Fibroblast of upper back skin (primary cell): ENCODE measurements at places on chromosomes 7 and 10.

DNA sequence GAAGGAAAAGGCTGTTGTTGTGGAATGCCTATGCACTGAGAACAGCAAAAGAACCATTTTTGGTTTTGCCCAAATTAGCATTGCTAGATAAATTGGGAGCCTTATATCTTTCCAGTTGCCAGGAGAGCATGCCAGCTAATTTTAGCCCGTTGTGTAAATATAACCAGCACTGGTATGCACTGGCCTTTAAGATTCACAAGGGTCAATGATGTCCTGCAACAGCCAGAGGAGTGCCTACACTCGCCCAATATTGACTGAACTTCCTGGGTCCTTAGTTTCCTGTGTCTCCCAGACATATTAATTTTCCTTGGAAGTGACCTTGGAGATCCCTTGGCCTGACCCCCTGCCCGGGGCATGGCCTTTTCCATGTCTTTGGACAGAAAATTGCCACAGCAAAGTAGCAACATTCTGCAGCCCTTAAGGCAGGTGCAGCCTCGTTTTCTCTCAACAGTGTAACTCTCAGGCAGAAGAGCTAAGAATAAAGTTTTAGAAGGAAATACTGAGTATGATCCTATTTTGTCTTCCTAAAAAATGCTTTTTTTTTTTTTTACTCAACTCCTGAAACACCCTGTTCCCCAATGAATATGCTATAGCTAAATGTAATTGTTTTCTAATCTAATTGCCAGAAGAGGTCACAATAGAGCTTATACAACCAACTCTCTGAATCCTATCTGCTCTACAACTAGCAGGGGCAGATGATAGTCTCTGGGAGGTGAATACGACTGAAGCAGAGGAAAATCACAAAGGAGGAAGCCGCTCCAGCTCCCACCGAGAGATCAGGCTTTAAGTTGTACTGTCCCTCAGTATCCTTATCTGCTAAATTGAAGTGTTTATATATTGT, 131.9 kb upstream of the PCGF5 start:
- DNase-seq, result peak; percentile 34

DNA sequence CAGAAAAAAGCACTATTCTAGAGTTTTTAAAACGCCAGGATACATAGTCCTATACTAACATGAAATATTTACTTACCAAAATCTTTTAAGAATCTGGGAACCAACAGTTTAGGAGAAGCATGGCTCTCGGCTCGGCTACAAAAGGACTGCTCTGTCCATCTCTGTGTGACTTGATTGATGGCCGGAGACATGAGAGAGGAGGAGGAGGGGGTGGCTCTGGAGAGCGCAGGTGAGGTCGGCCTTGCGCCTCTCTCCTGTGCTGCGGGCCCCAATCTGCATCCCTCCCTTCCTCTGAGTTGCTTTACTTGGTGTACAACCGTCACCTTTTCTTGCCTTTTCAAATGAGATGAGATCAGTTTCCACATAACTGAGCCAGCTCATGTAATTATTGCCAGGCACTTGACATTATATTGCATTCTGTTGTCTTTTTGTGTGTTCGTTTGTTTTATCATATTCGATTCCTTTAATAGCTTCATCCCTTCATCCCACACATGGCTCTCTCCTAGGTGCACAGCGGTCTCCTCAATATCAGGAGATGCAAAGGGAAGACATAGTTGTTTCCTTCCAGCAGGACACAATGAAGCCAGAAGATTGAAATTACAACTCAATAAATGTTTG, 87.8 kb upstream of the KLF6 start:
- DNase-seq, result no peak

DNA sequence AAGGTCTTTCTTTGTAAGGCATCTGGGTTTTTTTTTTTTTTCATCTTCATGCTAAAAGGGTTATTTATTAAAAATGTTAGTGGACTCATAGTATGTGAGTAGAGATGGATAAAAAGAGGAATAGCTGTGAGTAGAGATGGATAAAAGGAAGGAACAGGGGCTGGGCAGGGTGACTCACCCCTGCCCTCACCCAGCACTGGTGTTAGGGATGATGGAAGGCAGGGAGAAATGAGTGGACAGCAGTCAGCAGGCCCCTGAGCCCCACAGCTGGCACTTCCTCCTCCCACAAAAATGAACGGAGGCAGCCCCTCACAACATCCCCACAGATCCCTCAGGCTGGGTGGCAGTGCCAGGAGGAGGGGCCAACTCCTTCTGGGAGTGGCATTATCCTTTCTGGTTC, 39.3 kb downstream of the ANTXRL start:
- DNase-seq, result no peak

DNA sequence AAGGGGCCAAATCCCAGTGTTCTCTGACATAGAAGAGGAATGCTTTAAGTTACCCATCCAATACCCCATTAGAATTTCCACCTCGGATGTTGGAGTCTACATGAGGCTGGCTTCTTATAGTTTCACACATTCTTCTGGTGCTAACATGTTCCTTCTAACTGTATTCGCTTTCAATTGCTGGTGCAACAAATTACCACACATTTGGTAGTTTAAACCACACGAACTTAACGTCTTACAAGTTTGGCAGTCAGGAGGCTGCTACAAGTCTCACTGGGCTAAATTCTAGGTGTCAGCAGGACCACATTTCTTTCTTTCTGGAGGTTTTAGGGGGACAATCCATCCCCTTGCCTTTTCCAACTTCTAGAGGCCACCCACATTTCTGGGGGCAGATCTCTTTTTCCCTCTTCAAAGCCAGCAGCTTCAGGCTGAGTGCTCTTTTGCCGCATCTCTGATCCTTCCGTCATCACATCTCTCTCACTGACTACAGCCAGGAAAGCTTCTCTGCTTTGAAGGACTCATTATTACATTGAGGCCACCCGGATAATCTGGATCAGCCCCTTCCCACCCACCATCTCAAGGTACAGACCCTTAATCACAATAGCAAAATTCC, 5.1 kb upstream of the MACC1 start:
- no peak for DNase-seq

DNA sequence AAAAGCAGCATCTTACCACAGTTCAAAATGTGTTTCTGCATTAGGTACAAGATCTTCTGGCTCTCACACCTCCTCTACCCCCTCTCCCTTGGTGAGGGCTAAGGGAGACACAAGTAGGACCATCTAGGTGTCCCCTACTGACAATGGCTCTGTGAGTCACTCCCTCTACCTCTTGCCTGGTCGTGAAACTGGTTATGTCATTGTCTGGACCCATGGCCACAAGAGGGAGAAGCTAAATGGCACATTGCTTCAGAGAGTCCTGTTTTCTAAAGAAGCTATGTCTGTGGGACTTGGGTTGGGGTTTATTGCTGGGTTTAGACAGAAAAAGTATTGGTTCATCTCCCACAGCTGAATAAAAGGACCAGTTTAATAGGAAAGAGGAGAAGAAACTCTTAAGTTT, 4.0 kb upstream of the PLXNA4 start:
- DNase-seq, result no peak

DNA sequence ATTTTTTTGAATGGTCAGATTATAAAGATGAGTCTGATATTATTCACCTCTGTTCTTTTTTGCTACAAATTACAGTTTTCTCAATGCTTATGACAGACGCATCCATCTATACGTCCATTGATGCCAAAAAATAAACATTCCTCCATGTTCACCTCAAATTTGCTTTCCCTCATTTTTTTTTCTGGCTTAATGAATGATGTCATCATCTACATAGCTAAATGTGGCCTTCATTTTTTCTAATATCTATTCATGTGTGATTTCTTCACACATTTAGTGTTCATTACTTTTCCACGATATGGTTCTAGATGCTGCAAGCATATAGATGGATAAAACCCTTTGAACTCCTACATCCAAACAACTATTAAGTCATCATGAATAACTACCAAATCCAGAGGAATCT, 163.1 kb downstream of the MAGI2 start:
- no peak for DNase-seq

DNA sequence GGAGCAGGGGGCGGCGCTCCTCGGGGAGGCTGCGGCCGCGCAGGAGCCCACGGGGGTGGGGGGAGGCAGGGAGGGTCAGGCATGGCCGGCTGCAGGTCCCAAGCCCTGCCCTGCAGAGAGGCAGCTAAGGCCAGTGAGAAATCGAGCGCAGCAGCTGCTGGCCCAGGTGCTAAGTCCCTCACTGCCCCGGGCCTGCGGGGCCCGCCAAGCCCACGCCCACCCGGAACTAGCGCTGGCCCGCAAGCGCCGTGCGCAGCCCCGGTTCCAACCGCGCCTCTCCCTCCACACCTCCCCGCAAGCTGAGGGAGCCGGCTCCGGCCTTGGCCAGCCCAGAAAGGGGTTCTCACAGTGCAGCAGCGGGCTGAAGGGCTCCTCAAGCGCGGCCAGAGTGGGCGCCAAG, 28.3 kb upstream of the TES start:
- no peak for DNase-seq

- DNase-seq, result peak; percentile 74
These were observed 72.5 kb downstream of the CDK6 start for GRCh38 chr7:92763636-92764423.

- DNase-seq, result no peak
These were observed 80.9 kb upstream of the ATP6V0A4 start for GRCh38 chr7:138878856-138879255.

DNA sequence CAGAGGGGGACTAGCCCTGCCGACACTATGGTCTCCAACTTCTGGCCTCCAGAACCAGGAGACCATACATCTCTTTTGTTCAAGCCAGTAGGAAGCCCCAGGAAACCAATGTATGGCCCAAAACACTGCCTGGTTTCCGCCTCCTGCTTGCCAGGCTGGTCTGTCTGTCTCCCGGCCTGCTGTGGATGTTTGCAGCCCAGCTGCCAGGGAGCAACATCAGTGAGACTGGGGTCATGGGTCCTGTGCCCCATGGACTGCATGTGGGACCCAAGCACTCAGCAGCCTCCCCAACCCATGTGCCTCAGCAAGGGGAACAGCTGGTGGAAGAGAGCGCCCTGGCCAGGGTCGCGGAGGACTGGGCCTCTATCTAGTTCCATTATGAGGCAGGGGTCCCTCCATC, 33.4 kb upstream of the NUB1 start:
- no peak for DNase-seq

DNA sequence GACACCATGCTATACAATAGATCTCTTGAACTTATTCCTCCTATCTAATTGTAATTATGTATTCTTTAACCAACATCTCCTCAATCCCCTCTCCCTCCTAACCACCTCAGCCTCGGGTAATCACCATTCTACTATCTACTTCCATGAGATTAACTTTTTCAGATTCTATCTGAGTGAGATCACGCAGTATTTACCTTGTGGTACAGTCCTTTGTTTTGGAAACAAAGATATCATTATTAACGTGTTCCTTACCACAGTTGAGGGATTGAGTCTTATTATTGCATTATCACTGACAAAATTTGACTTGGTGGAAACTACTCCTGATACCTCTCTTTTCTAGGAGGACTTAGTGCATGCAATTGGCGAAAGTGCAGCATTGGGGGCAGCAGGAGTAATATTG, 26.0 kb upstream of the HYAL4 start:
- no peak for DNase-seq

DNA sequence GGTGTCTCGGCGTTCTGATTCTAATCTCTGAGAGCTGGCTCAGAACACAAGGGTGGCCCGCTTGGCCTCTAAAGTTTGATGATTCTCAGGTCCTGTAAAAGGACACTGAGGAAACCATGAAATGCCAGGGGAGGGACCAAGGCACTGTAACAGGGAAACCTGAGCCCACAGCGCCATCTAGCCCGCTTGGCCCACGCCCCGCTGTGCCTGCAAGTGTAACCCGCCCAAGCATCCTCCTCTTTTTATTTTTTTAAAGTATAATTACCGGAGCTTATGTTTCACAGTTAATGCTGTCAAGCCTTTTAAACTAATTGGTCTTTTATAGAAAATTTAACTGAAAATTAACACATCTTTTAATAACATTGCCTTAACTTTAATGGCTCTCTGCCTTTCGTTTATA, 734.7 kb downstream of the KCNMA1 start:
- DNase-seq, result no peak

GRCh38 chr7:55594414-55594813, 22.1 kb upstream of the VOPP1 start:
- DNase-seq, result no peak

- DNase-seq, result no peak
These were observed 360.0 kb upstream of the IGFBP3 start for GRCh38 chr7:46281071-46281470.

- no peak for DNase-seq
These were observed 303.9 kb downstream of the TNS3 start for GRCh38 chr7:47278043-47278442.

DNA sequence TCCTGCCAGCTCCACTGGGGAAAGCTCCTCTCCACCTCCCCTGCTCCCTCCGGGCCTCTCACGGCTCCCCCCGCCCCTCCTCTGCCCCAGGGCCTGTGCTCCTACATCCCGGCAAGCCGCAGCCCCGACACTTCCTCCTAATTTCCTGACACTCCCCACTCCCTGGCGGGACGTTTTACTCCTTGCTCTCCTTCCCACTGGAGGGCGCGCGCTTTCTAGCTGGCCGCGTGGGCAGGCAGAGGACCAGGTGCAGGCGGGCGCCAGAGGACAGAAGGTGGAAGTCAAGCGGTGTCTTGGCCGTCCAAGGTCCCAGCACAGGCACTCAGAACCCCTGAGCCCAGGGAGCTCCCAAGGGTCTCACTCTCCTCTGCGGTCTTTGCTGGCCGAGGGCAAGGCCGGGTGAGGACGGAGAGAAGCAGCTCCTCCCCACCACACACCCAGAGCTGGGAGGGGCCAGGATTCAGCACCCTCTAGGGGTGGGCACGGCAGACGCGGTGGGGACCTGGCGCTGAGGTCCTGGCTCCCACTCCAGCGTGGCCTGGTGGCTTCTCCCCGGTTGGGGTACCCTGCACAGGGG, 19.1 kb downstream of the ADAM8 start:
- DNase-seq, result peak; percentile 20

DNA sequence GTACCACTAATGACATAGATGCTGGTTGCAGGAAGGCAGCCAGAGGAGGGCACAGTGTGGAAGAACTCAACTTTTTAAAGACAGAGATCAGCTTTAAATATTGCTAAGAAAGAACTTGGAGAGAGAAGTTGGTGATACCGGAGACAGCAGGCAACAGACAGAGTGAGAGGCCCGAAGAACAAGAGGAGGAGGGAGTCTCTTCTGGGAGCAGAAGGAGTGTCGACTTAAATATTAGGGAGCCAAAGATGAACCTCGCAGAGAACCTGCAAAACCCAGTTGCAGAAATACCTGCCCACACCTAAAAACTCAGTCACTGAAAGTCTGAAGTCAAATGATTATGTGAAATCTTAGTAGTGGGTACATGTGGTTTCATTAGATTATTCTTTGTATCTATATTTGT, 3.4 kb upstream of the WDR86 start:
- DNase-seq, result no peak

DNA sequence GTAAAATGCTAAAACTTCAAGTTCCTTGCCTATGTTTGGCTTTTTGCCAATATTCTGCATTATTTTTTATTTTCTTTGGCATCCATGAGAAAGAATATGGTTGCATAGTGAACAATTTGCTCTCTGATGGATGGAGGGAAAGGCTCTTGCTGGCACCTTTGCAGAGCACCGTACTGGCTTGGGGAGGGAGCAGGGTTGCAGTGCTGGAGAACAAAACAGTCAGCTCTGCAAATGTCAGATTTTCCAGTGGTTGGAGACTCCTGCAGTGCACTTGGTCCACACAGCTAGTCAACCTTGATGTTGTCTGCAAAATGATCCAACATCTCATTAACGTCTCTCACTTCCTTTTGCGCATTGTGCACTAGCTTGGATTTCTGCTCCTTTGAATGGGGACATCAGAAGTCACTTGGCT, 100.8 kb downstream of the ANLN start:
- DNase-seq, result no peak
